CD4-positive, alpha-beta T cell (primary cell): ENCODE measurements at places on chromosomes 12 and 14.

GRCh38 chr12:46390881-46391280, 18.3 kb upstream of the SLC38A2 start:
- DNase-seq = no peak
- no peak overlapping the region for H3K4me3 ChIP-seq
- H3K27me3 ChIP-seq = no peaks in the 10 kb centered on the region
- H3K27ac ChIP-seq = no peak overlapping the region
- peaks cover 2% of the 10 kb centered on the region for H3K36me3 ChIP-seq

GRCh38 chr12:119817546-119818343, 59.4 kb downstream of the CIT start:
- no peak overlapping the region for H3K4me3 ChIP-seq
- no peaks in the 10 kb centered on the region for H3K27me3 ChIP-seq
- no peaks in the 10 kb centered on the region for H3K4me1 ChIP-seq

GRCh38 chr12:9662488-9662887, 7.0 kb upstream of the CLEC2D start:
- no peak overlapping the region for H3K4me3 ChIP-seq
- H3K36me3 ChIP-seq = peaks cover 75% of the 10 kb centered on the region
- no peaks in the 10 kb centered on the region for H3K27me3 ChIP-seq

DNA sequence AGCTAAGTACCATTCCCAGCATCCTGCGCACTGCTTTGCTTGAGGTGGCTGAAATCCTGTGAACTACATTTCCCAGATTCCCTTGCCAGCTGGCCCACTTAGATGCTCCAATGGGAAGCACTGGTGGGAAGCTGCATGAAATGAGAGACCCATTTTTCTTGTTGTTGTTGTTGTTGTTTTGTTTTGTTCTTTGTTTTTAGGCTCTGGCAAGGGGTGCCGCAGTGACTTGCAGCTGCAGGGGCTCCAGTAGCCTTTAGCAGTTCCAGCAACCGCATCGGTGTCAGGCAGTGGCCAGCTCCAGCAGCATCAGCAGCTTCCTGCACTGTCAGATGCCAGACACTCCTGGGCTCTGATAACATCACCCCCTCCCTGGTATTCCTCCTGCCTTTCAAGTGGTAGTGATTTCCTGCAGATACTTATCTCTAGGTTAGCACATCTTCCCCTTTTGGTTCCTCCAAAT, 8.8 kb upstream of the EGLN3 start:
- no peaks in the 10 kb centered on the region for H3K36me3 ChIP-seq
- no peaks in the 10 kb centered on the region for H3K27me3 ChIP-seq
- no peak overlapping the region for H3K4me3 ChIP-seq
- no peak for DNase-seq
- H3K27ac ChIP-seq = no peak overlapping the region

DNA sequence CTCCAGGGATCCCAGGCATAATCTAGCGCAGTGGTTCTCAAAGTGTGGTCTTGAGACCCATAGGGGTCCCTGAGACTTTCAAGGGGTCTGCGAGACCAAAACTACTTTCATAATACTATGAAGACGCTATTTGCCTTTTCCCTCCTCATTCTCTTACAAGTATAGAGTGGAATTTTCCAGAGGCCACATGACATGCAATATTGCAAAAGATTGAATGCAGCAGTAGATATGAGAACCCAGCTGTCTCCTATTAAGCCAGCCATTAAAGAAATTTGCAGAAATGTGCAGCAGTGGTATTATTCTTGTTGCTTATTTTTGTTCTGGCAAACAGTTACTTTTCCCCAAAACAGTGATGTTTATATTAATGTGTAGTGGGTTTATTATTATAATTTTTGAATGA, 62.8 kb downstream of the VWF start:
- H3K4me1 ChIP-seq = peaks cover 5% of the 10 kb centered on the region
- H3K27me3 ChIP-seq = no peaks in the 10 kb centered on the region
- H3K4me3 ChIP-seq = no peak overlapping the region
- no peaks in the 10 kb centered on the region for H3K36me3 ChIP-seq

GRCh38 chr12:32155041-32155440, 48.4 kb downstream of the BICD1 start:
- H3K4me1 ChIP-seq = no peaks in the 10 kb centered on the region
- no peak overlapping the region for H3K4me3 ChIP-seq
- no peak overlapping the region for H3K27ac ChIP-seq

GRCh38 chr12:72072592-72073212, 134.1 kb downstream of the TPH2 start:
- H3K4me3 ChIP-seq = no peak overlapping the region
- no peaks in the 10 kb centered on the region for H3K36me3 ChIP-seq
- no peaks in the 10 kb centered on the region for H3K4me1 ChIP-seq
- DNase-seq = no peak
- no peaks in the 10 kb centered on the region for H3K27me3 ChIP-seq
